Left ventricle myocardium superior (tissue), 1 donor: ENCODE measurements at places on chromosomes 1 and 21.

- no peak for DNase-seq
These were observed 16.3 kb downstream of the RPS6KC1 start for GRCh38 chr1:213067352-213067751.

DNA sequence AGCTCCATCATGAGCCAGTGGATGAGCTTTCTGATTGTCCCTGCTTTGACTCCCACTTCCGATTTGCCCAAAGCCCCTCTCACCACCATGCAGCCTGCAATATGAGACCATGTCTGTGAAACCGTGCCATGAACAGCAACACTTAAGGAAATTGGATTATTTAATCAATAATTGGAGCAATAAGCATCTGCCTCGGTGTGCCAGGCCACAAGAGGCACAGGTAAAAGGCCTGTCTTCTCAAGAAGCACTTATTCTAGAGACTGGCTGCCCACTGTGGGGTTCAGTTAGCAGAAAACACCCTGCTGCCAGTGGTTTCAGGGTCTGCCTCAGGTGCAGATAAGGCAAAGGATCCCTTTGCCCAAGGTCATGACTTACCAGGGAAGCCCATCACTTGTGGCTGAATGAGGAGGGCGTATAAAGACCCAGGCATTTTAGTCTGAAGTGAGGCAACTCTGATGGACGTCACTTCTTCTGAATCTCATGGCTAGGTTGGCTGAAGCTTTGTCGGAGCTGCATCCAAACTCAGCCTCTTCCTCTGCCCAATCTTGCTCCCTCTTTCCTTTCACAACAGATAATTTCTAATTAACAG is 7.1 kb upstream of the CHI3L2 start:
- DNase-seq, result no peak

DNA sequence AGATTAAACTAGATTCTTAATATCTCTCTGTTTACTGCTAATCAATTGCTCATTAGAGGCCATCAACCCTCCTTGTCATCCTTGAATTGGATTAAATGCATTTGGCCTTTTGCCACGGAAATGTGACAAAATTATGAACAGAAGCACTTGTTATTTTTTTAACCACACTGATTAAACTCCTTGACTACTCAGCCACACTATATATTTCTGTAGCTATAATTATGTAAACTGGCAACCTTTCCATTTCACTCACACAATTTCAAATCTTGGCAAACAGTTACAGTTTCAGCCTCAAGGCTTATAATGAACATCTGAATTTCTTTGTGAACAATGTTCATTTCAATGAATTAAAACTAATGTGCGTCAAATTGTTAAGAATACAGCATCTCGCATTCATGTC is 10.1 kb downstream of the ADAMTS5 start:
- no peak for DNase-seq

- DNase-seq, result peak; percentile 30
These were observed 59.4 kb downstream of the NRIP1 start for GRCh38 chr21:15005391-15005790.

- no peak for DNase-seq
These were observed 77.1 kb downstream of the PAX7 start for GRCh38 chr1:18707696-18708257.

- DNase-seq, result no peak
These were observed 30.5 kb upstream of the PADI2 start for GRCh38 chr1:17149771-17150170.

DNA sequence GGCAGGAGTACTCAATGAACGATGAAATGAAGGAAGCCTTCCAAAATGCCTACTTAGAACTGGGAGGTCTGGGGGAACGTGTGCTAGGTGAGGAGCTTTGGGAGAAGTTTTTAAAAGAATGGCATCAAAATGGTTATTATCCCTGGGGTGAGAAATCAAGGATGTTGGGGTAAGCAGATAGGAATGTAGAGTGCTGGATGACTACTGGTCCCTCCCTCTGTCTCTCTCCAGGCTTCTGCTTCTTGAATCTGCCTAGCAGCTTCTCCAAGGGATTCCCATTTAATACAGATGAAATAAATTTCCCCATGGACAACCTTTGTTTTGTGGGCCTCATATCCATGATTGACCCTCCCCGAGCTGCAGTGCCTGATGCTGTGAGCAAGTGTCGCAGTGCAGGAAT is 19.0 kb upstream of the CASQ1 start:
- no peak for DNase-seq

DNA sequence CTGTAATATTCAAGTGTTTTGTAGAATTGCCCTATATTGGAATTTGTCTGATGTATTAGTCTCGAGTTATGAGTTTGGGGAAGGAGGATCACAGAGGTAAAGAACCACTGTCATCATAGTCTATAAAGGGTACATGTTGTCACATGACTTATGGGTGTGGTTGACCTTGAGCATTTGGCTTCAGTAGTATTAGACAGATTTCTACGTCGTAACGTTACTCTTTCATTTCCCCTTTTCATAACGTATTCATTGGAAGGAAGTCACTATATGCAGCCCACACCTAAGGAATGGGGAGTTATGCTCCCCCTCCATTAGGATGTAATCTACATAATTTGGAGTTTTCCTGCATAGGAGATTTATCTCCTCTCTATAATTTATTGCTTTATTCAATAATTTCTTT is 110.1 kb upstream of the VAV3 start:
- DNase-seq, result no peak

DNA sequence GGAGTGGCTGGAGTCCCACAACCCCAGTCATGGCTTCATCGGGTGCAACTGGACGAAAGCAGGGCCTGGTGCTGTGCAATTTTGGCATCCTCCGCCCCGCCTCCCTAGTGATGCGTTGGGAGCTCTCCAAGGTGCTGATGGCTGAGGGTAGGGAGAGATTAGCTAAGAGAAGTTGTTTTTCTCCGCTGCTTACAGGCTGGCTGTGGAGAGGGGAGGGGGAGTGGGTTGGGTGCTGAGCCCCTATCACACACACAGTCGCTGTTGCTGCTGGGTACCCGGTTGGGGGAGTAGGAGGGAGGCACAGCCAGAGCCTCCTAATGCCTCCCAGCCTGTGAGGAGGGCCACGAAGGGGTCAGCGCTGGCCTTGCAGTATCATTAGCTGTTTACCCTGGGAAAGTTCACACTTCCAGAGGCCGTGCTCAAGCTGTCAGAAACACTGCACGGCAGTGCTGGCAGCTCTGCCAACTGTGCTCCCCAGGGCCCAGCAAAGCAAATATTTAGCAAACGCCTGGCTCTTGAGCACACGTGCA is 110.0 kb downstream of the GRIK3 start:
- DNase-seq, result peak; percentile 63

GRCh38 chr21:34825948-34826548 is 157.3 kb downstream of the CLIC6 start:
- no peak for DNase-seq

GRCh38 chr1:205658943-205659581 is 21.2 kb downstream of the SLC45A3 start:
- peak; percentile 92 for DNase-seq

DNA sequence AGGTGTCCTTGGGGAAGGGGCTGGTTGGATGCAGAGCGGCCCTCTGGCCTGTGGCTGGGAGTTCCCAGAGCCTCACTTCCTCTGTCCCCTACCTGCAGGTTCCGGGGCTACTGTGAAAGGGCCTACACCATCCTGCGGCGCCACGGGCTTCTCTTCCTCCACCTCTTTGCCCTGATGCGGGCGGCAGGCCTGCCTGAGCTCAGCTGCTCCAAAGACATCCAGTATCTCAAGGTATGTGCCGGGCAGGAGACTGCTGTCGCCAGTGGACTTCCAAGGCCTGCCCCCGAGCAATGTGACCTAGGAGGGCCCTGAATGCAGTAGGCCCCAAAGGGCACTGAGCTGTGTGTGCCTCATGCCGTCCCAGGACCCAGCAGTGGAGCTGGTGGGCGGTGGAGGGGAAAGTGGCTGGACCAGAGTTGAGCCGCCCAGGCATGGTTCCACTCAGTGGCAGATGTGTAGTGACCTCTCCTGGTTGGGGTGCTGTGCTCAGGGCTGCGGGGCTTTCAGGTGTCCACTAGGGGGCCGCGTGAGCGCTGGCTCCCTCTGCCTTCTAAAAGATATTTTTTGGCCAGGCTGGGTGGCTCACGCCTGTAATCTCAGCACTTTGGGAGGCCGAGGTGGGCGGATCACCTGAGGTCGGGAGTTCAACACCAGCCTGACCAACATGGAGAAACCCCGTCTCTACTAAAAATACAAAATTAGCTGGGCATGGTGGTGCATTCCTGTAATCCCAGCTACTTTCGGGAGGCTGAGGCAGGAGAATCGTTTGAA is 73.4 kb downstream of the PIK3CD start:
- DNase-seq, result peak; percentile 69

DNA sequence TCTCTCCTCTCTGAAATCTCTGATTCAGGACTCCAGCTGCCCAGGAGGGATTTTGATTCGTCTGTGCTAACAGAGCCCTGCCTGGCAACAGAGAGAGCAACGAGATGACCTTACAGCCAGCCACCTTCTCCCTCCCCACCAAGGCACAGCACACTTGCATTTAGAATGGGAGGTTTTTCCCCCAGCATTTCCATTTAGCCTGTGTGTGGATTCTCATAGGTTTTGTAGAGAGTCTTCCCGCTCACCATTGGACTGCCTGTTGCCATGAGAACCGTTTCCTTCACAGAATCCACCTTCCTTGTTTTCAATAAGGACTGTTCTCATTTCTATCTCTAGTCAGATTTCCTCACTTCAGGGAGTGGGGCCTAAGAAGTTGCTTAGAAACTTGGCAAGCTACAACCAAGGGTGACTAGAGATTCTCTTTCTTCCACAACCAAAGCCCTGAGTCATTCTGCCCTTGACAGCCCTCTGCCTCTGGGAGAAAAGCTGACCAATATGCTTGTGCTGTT is 5.8 kb upstream of the IKBKE start:
- DNase-seq, result no peak

- peak; percentile 78 for DNase-seq
These were observed 363.0 kb downstream of the SETD4 start for GRCh38 chr21:35697321-35697808.

DNA sequence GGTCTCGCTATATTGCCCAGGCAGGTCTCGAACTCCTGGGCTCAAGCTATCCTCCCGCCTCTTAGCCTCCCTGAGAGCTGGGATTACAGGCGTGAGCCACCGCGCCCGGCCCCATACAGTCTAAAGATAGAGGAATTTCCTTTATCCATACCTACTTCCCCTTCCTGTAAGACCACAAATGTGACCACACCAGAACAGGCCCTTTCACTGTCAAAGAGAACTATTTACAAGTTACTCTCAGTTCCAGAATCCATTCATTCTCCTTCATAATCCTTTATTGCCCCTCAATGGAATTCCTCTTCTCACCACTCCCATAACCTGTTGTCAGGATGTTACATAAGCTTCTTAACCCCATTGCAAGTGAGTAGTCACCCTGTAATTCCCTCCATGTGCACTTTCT is 26.3 kb upstream of the SLC5A9 start:
- DNase-seq, result no peak

DNA sequence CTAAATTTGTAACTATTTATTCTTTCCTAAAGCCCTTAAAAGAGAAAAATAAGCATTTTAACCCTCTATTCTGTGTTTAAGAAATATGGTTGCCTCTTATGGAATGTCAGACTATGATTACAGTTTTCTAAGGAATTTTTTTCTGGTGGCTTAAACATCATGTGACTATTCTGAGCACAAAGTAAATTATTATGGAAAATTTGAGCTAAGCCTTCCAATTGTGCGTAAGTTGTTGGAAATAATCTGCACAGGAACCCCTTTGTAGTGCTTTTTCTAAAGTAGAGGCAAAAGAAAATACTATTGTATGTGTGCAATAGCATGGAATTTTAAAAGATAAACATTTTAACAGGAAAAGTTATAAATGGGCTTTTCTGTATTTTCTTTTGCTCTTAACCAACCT is 254.8 kb downstream of the PBX1 start:
- no peak for DNase-seq

- peak; percentile 96 for DNase-seq
These were observed 56.5 kb upstream of the SELENON start for GRCh38 chr1:25743164-25744139.

- no peak for DNase-seq
These were observed 2.3 kb downstream of the ANP32E start for GRCh38 chr1:150233359-150234308.

DNA sequence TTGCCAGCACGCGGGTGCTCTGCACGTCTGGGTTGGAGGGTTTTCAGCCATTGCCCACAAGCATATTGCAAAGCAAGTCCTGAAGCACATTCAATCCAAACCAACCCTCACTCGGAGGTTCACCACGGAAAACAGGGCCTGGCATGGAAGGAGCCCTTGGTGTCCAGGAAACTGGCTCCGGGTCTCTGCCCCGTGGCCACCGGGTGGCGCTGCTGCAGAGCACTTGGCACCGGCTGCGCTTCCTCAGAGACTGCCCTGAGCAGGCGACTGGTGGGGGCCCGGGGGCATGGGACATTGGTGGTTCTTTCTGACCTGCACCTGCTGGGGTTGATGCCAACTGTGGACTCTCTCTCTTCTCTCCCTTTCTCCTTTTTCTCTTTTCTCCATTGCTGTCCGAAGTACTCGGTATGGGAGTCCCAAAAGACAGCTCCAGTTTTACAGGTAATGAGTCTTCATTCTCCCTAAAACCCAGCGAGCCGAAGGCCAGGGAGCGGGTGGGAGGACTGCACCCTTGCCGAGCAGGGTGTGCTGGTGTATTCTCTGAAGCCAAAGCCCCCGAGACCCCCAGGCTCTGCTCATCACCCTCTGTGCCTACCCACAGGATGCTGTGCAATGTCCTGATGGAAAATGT is 4.1 kb upstream of the KCNAB2 start:
- DNase-seq, result peak; percentile 65

GRCh38 chr1:59353453-59353852 is 56.6 kb downstream of the FGGY start:
- no peak for DNase-seq
